ENCODE measurements at places on chromosomes 2 and 18.

GRCh38 chr2:127197475-127198385, 22.4 kb downstream of the CYP27C1 start:
- DNase-seq, result peak; percentile 57

DNA sequence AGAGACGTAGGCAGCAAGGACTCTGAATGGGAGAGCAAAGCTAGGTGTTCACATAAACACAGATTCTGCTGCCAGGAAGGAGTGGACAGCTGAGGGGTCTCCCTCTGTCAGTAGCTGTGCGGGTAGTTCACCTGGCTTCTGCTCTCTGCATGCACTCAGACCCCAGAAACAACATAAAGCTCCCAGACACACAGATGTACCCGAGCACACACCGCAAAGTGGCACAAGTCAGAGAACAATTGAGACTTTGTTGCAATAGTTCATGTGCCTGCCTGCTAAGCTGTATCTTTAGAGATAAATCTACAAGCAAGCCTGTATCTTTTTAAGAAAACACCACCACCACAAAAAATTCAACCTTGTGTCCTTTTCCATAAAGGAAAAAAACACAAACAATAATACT, 420.0 kb upstream of the ST6GAL2 start:
- no peak for DNase-seq

- DNase-seq, result no peak
Measured at GRCh38 chr18:6661692-6662415, 67.7 kb upstream of the ARHGAP28 start.

- DNase-seq, result no peak
Measured at GRCh38 chr2:62506421-62506750, 391 bp upstream of the TMEM17 start.

GRCh38 chr2:127942002-127942401, 56.2 kb upstream of the AMMECR1L start:
- DNase-seq, result no peak

GRCh38 chr2:42932271-42933151, 140.1 kb upstream of the HAAO start:
- DNase-seq, result no peak

- no peak for DNase-seq
Measured at GRCh38 chr18:26134107-26134506, 438 bp downstream of the PSMA8 start.

DNA sequence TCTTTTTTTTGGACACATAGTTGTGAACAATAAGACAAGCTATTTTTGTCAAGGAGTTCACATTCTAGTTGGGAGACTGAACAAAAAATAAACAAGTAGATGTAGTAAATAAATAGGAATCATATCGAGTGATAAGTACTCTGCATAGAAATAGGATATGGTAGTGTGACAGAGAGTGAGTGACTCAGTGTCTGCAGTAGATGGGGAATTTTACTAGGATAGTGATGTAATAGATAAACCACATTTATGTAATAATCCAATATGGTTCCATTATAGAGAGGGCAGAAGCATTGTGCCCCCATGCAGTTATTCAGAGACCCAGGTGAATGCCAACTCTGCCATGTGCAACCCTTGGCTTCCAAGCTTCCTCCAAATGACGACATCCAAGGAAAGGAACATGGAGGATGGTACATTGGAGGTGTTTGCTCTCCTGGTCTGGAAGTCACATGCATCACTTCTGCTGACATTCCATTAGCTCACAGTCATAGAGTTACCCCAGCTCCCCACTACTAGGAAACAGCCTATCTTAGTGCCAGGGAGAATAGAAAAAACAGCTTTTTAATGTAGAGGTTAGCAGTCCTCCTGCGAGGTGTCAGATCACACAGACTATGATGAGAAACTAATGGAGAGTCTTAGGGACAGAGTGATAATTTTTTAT, 595.4 kb downstream of the NYAP2 start:
- no peak for DNase-seq

GRCh38 chr18:48788373-48788772, 162.4 kb downstream of the SMAD7 start:
- no peak for DNase-seq

DNA sequence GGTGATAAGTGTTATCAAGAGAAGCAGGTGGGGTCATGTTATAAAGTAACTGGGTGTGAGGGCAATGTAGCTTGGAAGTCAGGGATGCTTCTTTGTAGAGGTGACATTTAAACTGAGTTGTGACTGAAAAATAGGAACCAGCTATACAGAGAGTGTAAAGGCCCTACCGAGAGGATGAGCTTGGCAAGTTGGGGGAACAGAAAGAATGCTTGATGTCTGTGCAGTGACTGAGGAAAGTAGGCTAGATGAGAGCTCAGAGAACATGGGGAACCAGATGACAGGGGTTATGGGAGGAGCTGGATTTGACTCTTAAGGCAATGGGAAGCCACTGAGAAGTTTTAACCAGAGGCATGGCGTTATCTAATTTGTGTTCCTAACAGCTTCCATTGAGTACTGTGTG, 115.3 kb downstream of the DOCK10 start:
- peak; percentile 55 for DNase-seq

DNA sequence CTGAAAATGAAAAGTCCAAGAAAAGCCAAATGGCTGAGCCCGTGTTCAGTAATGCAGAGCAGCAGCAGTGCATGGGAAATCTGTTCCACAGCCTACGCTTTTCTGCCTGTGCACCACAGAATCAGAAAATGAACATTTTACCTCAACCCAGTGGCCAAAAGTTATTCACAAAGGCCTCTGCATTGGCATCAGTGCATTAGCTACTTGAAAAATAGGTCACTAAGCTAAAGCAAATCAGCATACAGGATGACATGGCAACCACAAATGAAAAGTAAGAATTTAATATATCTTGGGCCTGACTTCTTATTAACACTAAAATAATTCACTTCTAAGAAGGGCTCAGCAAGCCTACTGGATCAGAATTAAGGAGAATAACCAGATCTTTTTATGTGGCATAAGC, 1145.3 kb upstream of the CHAC2 start:
- no peak for DNase-seq

- peak; percentile 95 for DNase-seq
Measured at GRCh38 chr2:10410001-10410822, 37.9 kb downstream of the ODC1 start.

DNA sequence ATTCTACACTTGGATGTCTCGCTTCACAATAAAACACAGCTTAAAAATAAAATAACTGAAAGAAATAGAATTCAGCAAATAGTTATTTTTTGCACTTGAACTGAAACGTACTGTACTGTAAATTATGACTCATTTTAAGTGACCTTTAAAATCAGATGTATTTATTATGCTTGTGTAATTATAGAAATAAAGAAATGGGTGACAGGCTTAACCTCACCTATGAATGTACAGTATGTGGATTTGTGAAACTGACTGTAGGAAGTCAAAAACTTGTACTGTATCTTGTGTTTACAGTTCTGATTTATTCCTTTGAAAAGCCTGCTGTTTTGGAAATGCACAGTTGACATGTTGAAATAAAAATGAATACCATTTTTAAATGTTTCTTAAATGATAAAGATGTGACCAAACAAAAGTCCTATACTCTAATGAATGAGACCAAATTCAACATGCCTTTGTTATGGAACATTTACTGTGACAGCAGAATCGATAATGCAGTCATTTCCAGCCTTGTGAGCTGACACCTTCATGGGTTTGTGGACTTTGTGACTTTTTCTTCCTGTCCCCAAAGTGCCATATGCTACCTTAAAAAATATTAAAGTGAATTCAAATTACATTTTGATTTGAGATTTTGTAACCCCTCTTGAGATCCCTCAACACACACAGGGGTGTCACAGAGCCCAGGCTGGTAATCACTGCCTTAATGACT, 32.7 kb downstream of the NEMP2 start:
- no peak for DNase-seq

DNA sequence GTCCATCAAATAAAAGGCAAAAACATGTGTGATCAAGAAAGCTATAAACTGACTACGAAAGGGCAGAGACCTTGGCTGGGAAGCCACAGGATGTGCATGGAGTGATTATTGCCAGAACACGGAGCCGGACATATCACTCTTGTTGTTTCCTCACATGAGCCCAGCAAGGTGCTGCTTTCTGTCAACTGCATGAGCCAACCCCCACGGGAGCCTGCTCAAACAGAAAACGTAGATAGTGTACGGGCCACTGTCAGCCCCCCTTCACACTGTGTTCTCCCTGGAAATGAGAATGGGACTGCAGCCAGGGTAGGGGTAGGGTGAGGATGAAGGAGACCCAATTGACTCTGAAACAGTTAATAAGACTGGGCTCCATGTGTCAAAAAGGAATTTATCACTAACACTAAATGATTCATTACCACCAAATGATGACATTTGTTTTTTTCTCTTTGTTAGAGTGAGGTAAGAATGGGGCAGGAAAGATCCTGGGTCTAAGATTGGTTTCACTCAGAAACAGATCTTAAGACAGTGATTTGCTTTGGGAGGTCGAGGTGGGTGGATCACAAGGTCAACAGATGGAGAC, 235.8 kb downstream of the MREG start:
- DNase-seq, result no peak

GRCh38 chr2:149164296-149164695, 125.8 kb downstream of the LYPD6B start:
- no peak for DNase-seq

DNA sequence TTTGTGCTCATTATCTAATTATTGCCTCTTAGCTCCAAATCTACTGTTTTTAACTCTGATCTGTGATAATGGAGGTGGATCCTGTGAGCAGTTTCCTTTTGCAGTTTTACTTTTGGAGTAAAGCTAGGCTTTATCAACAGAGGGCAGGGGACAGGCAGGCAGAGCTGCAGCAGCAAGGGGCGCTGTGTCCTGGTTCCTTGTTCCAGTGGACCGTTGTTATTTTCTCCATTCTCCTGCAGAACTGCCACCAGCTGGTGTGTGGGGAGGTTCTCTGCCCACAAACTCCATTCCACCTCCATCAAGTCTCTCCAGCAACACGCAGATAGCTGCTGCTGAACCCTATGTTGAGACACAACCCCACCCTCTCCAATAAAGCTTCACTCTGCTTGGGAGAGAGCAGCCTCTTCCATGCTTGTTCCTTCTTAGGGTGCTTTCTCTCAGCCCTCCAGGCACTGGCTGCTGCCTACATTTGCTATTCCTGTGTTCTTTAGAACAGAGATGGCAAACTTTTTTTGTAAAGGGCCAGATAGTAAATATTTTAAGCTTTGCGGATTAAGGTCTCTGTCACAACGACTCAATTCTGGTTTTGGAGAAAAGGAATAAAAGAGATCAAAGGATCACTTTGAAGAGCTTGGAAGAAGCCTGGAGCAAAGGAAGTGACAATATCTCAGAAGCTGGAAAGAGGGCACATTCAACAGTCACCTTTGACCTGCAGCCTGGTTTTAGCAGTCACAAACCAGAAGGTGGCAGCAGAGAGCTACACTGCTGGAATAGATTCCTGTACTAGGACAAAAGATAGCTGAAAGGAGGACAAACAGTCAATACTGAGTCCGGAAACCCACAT, 208.8 kb downstream of the CCDC178 start:
- peak; percentile 57 for DNase-seq

GRCh38 chr18:77737405-77737804, 487.8 kb downstream of the GALR1 start:
- peak; percentile 25 for DNase-seq

- no peak for DNase-seq
Measured at GRCh38 chr2:151174127-151174526, 87.5 kb downstream of the RBM43 start.

DNA sequence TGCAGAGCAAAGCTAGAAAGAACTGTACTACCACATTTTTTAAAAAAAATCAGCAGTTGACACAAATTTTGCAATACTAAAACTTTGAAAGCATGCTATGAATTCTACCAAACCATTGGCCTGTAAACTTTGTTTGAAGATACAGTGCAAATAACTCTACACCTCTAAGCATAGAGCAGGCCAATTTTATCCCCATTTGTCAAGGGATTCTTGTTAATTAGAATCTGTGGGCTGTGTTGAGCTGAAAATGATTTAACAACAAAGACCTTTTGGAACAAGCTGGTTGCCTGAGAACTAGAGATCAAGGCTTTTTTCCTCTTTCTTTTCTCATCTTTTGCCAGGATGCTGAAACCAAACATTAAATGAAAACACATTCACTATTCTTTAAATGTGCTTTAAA, 886.0 kb upstream of the CDH2 start:
- no peak for DNase-seq

- no peak for DNase-seq
Measured at GRCh38 chr2:181517685-181518301, 60.6 kb downstream of the ITGA4 start.

- no peak for DNase-seq
Measured at GRCh38 chr2:197280015-197280702, 30.4 kb downstream of the ANKRD44 start.

GRCh38 chr2:159153463-159153862, 133.0 kb downstream of the WDSUB1 start:
- no peak for DNase-seq

- DNase-seq, result no peak
Measured at GRCh38 chr2:224257156-224257555, 144.8 kb downstream of the FAM124B start.

GRCh38 chr2:219723311-219723710, 95.9 kb downstream of the SLC4A3 start:
- no peak for DNase-seq

- peak; percentile 85 for DNase-seq
Measured at GRCh38 chr2:28408764-28409599, 16.3 kb downstream of the FOSL2 start.

DNA sequence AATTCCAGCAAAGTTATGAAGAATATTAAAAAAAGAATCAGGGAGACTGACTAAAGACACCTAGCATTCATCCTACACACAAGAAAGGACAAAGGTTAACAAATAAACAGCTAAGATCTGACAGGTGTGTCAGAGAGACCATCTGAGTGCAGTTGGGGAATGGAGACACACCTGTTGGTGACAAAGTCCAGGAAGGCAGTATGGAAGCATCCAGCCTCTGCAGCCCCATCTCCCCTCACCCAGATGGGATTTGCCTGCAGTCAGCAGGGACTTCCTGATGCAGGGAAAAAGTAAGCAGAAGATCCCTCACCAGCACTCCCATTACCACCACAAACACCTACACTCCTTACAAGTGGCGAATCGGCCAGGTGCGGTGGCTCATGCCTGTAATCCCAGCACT, 37.9 kb downstream of the USP34 start:
- no peak for DNase-seq

DNA sequence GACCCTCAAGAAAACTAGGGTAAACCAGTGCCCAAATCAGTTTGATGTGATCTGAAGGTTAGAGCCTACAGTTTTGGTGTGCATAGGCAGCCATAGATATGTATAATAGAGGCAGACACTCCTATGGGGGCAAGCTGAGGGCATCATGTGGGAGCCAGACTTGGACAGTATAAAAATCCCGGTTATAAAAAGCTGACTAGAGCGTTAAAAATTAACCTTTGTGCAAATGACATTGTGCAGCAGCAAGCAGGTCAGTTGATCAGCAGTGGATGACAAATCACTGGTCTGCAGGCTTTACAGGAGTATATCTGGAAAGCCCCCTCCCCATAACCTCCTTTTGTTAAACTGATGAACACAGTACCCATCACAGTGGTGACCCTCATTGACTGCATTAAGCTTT, 107.8 kb downstream of the CTNNA2 start:
- DNase-seq, result no peak

- no peak for DNase-seq
Measured at GRCh38 chr2:18647731-18648130, 58.4 kb upstream of the NT5C1B start.

GRCh38 chr2:142865924-142866323, 11.5 kb upstream of the KYNU start:
- peak; percentile 89 for DNase-seq
